Activated T-helper 9 cell treated with anti-CD3 and anti-CD28 coated beads, Interleukin-2, amount 50 U/mL, for 16 hours (primary cell): ENCODE measurements at places on chromosomes 2 and 18.

GRCh38 chr18:64132871-64133270 is 16.0 kb downstream of the LINC00305 start:
- no peak for DNase-seq

DNA sequence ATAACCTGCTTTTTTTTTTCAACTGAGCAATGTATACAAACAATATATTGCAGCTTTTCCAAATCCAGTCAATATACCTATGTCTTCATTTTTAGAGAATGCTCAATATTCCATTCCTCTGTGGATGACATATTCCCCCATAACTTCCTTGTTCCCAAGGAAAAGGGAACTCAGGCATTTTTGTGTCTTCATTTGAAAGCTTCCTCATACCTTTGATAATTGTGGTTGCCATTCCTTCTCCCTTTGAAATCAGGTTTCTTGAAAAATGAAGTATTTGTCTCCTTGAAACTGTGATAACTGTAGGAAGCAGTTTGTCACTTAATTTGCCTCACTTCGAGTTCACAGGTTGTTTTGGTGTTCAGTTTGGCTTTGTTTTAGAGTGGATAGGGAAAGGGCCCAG is 13.5 kb downstream of the ELAC1 start:
- no peak for DNase-seq

GRCh38 chr2:38690499-38691420 is 24.8 kb downstream of the GALM start:
- no peak for DNase-seq

DNA sequence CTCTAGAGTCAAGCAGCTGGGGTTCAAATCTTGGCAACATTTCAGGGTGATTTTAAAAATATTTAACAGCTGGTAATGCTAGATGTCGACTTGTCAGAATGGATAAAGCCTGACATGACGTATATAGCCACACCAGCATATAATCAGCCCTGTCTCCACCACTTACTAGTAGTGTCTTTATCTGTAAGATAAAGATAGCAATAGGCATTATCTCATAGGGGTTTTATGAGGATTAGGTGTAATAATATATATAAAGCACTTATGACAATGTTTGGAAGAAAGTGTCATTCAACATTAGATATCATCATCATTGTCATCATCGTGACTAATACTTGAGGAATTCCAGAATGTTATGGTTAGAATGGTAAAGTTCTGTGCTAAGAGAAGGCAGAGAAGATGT is 369.0 kb upstream of the CWC22 start:
- DNase-seq: no peak

DNA sequence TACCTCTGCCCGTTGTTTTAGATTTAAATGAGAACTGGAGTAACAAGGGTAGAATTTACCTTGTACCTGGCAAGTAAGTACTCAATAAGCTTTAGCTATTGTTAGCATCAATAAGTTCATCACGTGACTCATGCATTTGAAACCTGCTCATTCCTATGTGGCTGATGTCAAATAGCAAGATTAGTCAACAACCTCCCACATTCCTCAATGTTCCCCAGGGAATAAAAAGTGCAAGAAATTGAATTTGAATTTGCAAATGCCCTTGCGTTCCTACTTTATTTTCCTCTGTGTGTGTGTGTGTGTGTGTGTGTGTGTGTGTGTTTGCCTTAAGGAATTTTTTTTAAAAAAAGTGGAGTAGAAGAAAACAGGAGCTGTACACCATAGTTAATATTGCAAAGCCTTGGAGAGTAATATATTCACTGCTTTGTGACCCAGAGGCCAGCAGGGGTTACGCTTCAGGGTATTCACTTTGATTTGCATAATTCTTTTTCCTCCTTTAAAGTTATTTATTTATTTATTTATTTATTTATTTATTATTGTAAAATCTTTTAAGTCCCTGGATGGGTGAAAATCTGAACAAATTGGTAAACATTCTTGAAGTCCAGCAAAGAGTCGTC is 43.9 kb upstream of the DNAH7 start:
- no peak for DNase-seq

DNA sequence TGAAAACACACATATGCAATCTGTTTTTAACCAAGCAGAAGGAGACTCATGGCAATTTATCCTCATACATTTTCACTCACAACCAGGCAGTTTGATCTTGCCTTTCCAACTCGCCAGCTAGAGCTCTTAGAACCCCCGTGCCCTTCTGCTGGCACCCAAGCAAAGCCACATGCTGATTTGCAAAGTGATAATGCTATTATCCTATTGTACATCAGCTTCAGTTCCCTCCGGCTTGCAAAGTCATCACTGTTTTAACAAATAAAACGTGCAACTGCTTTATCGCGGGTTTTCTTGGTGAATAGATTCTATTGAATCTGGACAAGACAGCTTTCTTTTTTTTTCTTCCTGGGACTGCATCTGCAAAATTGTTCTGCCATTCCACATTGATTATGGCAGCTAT is 314.6 kb downstream of the LNPK start:
- no peak for DNase-seq

DNA sequence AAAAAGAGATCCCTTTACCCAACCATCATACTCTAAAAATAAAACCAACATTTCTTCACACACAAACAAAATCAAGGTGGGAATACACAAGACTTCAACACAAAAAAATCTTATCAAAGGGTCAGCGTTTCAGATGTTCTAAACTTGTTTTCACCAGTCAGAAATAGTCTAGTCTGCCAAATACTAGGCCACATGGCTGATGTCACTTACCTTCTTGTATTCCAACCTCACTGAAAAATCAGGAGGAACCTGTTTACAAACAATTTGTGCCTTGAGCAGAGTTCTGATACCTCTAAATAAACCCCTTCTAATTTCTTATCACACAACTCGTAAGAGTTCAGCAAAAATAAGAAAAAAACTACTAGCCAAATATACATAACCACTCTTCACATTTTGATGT is 20.1 kb downstream of the FEZ2 start:
- no peak for DNase-seq

- no peak for DNase-seq
Observed at GRCh38 chr2:121282800-121283385, 2.1 kb downstream of the TFCP2L1 start.

DNA sequence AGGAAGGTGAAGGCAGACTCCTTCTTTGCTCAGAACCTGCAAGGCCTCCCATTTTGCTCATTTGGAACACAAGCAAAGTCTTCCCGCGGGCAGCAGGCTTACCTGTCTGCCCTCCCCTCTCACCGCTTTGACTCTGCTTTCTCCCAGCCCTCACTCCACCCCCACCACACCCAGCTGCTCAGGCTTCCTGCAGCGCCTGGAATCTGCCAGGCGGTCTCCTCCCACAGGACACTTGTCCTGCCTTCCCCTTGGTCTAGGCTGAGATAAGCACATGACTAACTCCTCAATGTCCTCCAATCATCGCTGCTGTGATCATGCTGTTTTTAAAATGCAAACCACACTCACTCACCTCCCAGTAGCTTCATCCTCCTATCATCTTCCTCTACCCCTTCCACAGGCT is 430.0 kb downstream of the ZNF516 start:
- DNase-seq: no peak

DNA sequence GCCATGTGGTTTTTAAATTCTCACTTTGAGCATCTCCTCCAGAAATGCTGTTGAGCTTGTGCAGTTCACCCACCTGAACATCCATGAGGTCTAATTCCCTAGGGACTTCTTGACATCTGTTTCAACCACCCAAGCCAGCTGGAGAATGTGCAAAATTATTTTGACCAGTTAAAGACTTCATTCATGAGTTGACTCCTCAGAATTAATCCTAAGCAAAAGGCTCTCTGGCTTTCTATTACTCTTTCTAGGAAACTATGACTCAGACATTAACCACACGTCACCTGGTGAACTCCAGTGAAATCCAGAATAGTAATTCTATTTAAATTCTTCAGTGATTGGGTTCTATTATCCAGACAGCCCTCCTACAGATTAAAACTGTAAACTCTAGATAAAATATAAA is 247.5 kb downstream of the NBAS start:
- no peak for DNase-seq

GRCh38 chr2:200442471-200442870 is 67.4 kb downstream of the KCTD18 start:
- no peak for DNase-seq

GRCh38 chr18:10681581-10682367 is 155.9 kb downstream of the NAPG start:
- DNase-seq: no peak

DNA sequence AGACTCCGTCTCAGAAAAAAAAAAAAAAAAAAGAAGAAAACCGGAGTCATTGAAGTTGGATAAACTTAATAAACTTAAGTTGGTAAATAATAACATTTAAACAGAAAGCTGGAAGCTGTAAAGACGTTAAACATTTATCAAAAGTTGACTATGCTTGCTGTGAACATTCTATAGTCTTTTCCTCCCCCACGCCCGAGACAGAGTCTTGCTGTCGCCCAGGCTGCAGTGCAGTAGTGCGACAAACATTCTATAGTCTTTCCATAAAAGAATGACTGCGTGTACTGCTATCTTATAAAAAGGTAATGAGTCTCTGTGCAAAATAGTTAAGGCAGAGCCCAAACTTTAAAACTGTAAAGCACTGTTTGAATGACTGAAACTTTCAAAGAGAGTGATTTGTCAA is 45.2 kb downstream of the PPP4R1 start:
- DNase-seq: no peak

DNA sequence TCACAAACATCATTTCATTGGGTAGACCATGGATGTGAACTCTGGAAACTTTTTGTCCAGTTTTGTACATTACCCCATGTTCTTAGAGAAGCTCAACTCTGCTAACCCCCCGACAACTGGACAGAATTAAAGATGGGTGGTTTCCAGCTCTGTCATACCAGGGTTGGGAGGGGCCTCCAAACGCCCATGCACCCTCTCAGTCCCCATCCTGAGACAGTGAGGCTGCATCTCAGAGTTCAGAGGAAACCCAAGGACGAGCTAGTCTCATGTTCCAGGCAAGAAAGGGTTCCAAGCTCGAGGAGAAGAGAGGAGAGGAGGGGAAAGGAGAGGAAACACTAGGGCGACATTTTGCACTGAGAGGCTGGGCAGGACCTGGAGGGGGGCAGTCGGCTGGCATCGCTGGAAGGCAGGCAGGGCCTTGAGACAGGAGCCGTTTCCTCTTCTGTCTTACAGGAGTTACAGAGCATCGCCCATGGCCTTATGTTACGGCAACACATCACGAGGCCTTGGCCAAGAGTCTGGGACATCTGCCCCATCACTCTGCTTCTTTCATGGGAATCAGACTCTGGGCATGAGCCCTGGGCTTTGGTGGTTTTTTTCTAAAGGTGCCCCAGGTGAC is 16.4 kb downstream of the MAL start:
- no peak for DNase-seq

DNA sequence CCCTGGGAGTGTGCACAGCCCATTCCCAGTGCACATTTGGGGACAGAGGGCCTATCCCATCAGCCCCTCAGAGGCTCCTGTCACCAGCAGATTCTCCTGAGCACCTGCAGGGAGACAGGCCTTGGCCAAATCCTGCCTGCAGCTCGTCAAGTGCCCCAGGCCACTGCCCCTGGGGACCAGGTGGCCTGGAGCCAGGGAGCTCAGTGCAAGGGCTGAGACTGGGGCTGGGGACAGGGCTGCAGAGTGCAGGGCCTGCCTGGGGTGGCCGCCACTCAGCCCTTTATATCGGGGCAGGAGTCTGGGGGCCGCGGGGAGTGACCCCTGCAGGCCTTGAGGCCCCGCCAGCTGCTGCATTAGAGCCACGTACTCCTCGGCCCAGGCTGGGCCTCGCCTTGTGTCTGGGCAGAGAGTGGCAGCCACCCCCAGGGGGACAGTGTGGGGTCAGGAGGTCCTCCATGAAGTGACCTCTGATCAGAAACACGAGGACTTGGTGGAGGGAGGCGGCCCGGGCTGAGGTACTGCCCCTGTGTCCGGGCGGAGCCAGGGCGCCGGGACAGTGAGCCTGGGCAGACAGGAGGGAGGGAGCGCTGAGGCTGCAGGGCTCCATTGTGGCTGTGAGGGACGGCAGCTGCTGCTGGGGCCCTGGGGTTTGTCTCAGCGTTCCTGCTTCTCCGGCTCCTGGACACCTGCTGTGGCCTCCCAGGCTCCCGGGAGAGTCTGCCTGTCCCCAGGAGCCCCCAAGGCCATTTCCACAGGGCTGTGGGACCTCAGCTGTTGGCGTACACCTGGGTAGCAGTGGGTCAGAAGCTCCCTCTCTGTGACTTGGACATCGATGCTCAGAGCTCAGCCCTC is 24.2 kb downstream of the GPC1 start:
- no peak for DNase-seq

- no peak for DNase-seq
Observed at GRCh38 chr2:155733091-155733853, 599.2 kb downstream of the NR4A2 start.

GRCh38 chr18:77088963-77089722 is 43.4 kb downstream of the MBP start:
- no peak for DNase-seq

DNA sequence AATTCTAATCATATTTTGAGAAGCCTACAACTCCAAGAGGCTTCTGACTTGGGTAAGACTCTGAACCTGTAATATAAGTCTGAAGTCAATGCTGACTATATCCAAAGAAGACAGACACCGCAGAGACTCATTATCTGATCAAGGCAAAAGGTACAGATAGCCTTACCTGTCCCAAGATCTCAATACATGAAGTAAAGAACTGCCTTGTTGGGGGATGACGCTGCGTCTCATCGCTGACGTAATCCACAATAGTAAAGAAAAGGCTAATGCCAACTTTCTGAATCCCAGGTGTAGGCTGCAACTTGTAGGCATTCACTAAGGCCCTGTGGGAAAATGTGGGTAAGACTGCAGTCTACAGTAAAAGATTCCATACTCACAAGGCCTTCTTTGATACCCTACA is 62.1 kb downstream of the SIGLEC15 start:
- DNase-seq: no peak

- DNase-seq: no peak
Observed at GRCh38 chr2:235497096-235497495, 3.3 kb downstream of the AGAP1 start.

DNA sequence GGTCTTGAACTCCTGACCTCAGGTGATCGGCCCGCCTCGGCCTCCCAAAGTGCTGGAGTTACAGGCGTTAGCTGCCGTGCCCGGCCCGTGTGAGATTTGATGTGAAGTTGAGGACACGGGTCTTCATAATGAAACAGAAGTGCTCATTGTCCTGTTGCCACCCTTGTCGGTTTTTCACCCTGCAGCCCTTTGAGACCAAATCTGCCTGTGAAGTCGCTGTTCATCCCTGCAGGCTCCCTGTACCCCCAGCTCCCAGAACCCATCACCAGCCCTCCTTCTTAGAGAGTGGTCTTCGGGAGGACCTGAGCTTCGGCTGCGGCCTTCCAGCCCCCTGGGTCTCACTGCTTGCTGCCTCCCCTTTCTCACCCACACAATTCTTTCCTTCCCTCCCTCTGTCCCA is 325.2 kb downstream of the GBX2 start:
- DNase-seq: no peak

DNA sequence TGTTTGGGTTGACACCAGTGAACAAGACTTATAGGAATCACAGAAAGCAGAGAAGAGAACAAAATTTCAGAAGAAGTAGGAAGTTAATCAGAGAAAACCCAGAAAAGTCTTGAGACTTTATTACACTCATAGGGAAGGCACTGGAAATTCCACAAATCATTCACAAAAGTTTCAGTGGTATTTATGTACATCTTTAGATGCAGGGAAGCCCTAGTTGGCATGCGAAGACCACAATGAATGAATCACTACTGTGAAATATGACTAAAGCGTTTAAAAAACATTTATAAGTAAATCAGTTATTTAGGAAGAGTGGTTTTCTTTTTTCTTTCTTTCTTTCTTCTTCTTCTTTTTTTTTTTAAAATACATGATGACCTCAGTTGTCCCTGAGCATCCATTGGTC is 105.1 kb downstream of the NUP35 start:
- DNase-seq: no peak
